ENCODE measurements at places on chromosomes 5 and 9.

DNA sequence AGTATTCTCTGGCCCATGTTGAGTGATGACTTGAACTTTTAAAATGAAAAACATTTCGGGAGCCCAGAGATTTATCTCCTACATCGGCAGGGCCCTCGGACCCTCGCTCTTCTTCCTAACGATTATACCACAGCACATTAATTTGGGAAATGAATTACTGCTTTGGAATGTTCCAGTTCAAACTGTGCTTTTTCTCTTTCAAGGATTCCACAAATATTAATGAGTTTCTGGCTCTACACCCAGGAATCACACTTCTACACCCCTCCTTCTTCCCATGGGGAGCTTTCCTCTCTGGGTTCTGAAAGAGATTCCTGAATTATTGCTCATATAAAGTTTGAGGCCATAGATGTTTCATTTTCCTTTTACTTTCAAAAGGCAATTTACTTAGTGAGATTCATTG is 41.2 kb downstream of the NSG2 start:
- DNase-seq, result no peak

DNA sequence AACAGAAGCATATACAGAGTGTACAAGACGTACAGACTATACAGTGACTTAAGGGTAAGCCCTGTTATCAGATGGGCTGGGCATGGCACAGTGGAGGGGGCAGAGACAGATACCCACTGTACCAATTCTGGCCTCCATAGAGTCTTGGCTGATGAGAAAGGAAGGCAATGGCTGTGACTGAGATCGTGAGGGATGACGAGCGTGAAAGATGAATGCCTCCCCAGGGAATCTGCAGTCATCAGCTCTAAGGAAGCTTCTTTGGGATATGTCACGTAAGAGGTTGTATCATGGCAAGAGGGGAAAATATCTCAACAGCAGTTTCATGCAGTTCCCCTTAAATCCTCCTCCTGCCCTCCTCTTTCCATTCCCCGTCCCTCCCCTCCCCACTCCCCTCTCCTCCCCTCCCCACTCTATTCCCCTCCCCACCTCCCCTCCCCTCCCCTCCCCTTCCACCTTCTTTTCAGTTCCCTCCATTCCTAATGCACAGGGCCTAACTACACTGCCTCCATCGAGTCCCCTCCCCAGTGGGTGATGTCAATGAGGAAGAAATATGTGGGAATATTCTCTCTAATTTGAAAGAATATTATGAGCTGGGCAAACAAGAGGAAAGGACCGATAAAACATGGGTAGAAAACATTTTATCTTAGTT is 226.4 kb upstream of the DAP start:
- no peak for DNase-seq

DNA sequence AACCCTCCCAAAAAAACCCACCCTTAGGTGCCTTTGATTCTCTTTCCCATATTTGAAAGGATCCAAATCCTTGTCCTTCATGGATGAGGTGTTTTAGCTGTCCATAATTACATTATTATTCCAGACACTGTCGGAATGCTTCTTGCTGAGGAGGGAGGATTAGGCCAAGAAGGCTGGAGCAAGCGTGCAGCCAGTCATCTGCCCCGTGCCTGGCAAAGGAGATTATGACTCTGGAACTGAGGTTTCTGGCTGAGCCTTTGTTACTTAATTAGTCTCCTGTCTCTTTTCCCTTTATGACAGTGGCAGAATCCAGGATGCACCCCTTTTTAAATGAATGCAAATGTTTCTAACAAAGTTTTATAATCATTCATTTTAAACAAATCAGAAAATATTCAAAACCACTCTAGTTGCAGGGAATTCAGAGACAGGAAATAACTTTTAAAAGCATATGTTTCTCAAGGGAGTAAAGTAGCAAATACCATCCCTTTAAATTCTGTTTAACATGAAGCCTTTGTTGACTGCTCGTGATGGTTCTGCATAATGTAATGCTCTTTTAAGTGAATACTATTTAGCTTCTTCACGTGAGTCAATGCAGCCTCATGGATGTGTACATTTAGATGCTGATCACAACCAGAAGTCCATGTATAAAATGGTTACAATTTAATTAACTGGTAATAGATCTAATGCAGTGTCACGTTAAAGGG is 69.8 kb downstream of the GALNT10 start:
- no peak for DNase-seq

DNA sequence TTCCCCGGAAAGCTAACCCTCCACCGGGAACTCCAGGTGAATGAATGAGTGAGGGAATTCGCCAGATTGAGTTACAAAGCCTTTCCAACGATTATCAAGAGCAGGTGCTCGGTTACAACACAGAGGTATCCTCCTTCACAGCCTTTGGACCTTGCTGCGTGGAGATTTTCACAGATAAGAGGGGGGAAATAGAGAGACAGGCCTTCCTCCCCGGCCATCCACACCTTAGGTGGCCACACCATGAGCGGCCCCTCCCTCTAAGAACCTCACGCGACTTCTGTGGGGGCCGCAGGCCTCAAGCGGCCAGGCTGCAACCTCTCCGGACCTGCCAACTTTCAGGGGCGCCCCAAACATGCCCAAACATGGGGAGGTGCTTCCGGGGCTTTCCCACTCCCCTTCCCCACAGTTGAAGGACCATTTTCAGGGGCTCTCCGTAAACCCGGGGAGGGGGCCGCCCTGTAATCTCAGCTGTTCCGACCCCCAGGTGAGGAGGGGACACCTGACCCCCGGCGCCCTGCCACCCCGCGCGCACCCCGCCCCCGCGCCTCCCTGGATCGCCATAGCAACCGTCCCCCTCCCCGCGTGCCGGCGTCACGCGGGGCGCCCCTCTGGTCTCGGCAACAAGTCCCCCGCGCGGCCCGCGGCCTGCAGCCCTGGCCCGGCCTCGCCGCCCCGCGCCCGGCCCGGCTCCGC is 603 bp downstream of the DENND1A start:
- DNase-seq, result peak; percentile 13
